Kasumi-1 (cell line): ENCODE measurements at places on chromosomes 7 and 10.

DNA sequence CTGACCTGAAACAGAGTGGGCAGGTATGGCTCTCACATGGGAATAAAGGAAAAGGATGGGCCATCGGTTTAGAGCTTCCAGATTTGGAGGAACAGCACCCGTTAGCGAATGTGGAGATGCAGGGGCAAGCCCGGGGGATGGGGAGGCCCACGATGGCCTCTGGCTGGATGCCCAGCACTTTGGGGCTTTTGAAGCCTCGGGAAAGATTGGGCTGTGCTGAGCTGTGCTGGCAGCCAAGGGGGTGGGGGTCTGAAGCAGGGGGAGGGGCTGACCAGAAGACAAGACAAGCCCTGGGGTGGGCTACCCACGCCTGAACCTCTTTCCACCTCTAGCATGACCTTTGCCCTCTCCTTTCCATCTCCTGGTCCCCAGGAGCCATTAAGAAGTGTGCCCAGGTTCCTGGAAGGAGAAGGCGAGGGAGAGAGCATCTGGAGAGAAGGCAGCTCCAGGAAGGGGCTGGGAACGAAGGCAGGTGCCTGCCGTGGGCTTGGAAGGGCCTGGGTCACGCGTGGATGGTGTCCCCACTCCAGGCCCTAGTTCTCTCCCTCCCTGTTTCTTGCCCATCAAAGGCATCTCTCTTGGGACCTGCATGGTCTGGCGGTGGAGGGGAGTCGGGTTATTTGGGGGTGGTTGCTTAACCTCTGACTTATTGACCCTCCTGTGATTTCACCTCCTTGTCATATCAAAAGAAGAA is 39.7 kb downstream of the JAKMIP3 start:
- DNase-seq, result no peak

DNA sequence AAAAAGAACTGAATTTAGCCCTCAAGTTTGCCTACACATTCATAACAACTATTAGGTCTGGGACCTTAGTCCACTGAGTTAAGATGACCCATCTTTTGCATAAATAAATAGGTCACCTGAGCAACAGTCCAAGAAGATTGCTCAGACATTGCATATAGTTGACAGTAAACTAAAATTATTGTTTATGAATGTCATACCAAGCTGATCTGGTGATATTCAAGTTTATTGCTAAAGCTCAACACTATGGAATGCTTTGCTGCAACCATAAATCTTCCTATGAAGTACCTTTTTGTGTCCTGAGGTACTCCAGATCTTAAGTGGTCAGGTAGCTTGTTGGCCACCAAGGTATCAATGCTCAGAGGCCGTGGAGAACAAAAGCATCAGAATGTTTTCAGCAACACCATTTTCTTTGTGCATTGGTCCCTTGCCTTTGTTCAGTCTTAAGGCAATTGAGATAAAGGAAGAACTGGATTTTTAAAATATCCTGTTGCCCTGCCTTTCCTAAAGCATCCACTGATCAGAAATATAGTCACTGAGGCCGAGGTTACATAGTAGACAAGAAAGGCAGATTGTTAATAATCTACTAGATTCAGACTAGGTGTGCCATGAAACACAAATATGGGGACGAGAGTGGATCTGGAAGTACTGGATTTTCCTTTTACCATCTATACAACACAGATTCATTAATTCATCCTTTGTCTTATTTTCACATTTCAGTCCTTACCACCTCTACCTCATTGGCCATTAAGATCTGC is 321.3 kb downstream of the PTEN start:
- no peak for DNase-seq

GRCh38 chr10:123911866-123912265 is 20.3 kb upstream of the CPXM2 start:
- no peak for DNase-seq

DNA sequence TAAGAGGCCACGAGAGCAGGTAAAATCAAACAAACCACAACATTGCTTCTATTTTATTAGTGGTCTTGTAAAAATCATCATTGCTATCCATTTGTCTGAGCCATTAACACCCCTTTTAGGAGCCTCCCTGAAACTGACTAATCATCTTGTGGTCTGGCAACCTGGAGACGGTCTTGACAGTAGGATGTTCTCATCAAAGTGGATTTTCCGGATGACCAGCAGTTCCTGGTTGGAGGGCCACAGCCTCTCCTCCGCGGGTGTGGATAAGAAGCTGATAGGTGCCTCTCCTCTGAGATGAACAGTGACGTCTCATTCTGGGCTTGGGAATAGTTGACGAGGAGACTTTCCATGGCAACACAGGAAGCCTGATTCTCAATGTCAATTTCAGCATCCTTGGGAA is 490.7 kb downstream of the TYW1 start:
- DNase-seq, result no peak

DNA sequence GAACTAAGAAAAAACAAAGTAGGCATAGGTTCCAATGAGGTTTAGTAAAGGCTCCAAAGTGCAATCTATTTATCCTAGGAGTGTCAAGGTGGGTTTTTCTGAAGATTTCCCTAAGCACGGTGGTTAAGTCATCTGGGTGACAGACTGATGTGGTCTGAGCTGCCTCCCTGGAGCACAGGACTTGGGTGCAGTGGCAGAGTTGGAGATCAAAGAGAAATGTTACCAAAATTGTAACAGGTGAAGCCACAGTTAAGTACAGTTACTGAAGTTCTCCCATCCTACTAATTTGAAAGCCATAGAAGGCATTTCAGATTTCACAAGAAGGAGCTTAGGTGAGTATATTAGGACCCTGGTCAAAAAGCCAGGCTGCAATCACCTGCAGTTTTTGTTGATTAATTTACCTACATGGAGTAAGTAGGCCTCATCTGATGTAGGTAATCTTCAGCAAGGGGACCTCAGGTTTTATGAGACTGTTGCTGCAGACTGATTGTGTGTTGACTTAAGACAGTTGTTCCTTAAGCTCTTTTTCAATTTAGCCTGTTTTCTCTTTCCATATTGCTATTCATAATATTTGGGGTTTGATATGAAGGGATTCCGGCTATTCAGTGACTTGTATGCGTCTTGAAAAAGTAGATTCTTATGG is 3.0 kb downstream of the DLX6 start:
- no peak for DNase-seq

DNA sequence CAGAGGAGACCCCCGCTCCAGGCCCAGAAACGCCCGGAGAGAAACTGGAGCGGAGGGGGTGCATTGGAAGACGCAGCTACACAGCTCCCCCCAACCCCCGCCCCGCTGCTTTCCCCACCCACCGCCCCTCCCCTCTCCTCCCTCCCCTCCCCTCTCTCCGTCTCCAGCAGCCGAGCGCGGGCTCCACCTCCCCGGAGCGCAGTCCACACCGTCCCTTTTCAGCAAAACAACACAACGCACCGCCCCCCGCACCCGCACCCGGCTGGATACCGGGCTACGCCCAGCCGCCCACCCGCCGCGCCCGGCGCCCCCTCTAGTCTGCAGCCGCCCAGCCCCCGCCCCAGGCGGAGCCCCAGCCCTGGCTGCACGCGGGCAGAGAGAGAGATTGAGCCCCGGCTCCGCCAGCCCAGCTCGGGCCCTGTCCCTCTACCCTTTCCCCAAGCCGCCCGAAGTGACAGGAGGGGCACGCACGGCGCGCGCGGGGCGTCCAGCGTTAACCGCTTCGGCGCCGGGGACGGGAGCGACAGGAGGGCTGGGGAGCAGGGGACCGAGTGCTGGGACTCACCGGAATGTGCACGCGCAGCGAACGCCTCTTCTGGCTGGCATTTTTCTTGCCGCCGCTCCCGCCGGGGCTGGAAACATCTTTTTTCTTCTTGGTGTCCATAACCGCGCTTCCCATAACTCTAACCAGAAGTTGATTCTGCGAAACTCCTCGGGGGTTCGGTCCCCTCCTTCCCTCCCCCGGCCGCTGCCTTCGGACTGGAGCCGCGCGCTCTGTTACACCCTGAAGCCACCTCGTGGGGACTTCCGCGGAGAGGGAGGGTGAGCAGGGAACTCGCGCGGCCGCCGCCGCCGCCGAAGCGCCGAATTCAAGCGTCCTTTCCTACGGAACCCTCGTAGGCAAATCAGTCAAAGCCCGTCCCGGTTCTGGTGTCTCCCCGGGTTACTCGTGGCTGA is 695 bp downstream of the PRKAG2 start:
- DNase-seq, result peak; percentile 73

DNA sequence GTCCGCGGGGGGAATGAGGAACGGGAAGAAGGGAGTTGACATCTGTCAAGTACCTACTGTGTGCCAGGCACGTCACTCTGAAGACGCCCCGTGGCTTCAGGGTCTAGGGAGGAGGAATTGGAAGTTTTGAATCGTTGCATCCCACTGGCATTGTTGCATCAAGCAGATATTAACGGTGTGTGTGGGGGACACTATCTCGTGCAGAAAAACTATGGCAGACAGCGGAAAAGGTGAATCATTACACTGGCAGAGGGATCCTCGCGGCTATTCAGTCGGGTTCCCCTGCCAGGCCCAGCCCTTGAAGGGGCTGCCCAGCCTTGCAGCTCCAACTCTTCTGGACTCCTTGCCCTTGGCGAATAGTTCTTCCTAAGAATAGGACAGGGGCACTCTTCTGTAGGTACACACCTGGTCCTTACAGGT is 1.0 kb upstream of the KIAA1549 start:
- no peak for DNase-seq

- DNase-seq, result no peak
These were observed 479 bp upstream of the SEMA4G start for GRCh38 chr10:100968863-100969186.

DNA sequence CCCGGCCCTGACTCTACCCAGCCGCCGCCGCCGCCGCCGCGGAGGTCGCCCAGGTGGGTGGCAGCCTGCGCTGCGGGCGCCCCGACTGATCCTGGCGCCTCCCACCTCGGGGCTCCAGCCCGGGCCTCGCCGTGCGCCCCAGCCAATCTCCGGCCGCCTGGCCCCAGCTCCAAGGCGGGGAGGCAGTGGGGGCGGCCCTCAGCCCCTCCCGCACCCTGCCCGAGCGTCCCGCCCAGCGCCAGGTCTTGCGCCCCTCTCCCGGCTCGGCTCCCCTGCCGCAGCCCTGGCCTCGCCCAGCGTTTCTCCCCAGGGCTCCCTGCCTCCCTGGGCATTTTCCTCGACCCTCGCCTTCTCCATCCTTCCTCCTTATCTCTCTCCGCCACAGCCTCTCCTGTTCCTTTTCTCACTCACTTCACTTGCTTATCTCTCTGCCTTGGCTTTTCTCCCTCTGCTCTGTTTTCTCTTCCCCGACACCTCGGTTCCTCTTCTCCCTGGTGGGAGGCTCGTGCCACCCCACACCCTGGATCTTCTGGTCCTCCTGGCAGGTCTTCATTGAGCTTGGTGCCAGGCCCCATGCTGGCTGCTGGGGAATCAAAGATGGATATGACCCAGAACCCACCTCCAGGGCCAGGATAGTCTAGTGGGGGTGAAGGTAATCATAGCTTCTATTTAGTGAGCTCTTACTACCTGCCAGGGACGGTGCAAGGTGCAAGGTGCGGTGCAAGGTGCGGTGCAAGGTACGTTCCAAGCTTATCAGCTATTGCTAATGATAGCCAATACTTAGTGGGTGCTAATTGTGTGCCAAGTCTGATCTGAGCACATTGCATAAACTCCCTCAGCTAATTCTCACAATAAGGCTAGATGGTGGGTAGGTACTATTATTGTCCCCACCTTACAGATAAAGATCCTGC is at the start of gene SFRP5:
SFRP5 (minus strand) TSS at position 87 of the 911 bp plus-strand sequence. CDS start 166 bp downstream, outside the sequence.
- DNase-seq, result no peak

DNA sequence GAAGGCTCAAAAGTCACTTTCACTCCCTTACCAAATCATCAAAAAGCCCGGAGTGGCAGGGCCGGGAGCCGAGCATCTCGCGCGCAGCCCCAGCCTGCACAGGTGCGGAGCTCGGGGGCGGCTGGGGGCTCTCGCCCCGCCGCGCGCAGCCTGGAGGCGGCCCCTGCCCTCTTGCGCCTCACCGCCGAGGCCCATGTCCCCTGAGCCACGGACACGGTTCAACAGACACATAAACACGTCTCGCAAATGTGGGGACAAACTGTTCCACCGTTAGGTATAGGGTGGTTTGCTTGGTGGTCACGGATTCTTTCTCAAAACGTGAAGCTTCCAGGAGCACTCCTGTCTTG is 700 bp downstream of the GSAP start:
- DNase-seq, result no peak
